ENCODE measurements at places on chromosomes 1 and 21. TPM values are rescaled to one million over a fixed set of nuclear protein-coding genes. Genes with fewer than 3 reads are reported as not detected.

PPM1J gene
- not detected for total RNA-seq

DNA sequence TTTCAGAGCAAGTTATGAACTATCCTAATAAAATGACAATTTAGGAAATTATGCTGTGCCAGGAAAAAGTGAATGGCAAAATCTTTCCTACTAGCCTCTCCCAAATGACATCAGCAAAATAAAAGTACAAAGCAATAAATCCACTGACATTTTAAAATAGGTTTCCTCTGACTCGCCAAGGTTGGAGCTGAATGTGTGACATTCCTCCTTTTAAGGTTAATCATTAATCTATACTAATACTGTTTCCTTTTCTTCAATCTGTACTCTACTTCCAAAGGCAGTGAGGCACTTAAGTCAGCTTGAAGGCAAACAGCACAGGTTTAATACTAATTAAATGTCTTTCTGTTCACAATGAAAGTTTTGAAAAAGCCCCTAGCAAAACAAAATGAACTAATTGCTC lies 15.7 kb downstream of the RNF19B start:
- no peak for DNase-seq

AKR7A3 gene
- 0.21 TPM for total RNA-seq

DNA sequence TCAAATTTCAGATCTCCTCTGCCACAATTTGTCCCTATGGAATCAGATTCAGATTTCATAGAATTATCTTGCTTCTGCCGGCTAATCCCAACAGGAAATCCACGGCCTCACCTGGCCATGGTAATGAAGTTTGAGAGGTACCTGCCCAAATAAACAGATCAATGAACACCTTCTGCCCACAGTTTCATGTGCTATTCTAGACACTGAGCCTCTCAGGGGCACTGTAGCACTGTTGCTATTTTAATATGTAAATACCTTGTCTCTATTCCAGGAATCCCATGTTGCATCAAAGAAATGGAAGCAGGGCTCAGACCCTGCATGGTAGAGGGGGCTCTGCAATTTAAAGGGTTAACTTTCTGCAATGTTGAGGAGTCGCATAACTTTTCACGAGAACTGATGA lies 593.1 kb downstream of the PTBP2 start:
- no peak for DNase-seq

GRCh38 chr1:27597516-27598294 lies 6.2 kb downstream of the AHDC1 start:
- DNase-seq, result no peak

GRCh38 chr21:42056468-42056867 lies 14.6 kb upstream of the UMODL1 start:
- DNase-seq, result no peak

- no peak for DNase-seq
Observed at GRCh38 chr21:32956061-32956656, 69.6 kb upstream of the OLIG2 start.

DNA sequence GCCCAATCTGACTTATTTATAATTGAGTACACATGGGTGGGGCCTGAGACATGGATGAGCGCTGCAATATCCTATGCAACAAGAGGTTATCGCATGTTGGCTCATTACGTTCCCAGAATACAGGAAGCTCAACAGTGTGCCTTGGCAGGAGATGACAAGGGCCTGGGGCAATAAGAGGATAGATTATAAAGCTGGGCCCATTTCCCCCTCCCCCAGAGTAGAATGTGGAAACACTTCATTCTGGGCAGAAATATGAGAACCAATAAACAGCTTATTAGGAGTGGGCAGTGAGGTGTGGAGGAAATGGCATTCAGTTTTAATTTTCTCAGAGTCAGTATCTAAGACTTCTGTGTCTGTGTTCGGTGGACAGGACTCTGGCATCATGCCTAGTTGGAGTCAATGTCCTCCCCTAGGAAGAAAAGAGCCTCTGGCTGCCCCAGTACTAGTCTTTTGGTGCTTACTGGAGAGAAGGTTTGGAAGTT lies 92.8 kb downstream of the PIK3R3 start:
- DNase-seq, result no peak

TTC34 gene
- 0.06 TPM for total RNA-seq

- no peak for DNase-seq
Observed at GRCh38 chr1:56547977-56548376, 31.4 kb downstream of the PLPP3 start.

IFI44 gene
- 29.8 TPM for total RNA-seq

GRCh38 chr1:228987736-228988506 lies 252.6 kb downstream of the RHOU start:
- no peak for DNase-seq

DNA sequence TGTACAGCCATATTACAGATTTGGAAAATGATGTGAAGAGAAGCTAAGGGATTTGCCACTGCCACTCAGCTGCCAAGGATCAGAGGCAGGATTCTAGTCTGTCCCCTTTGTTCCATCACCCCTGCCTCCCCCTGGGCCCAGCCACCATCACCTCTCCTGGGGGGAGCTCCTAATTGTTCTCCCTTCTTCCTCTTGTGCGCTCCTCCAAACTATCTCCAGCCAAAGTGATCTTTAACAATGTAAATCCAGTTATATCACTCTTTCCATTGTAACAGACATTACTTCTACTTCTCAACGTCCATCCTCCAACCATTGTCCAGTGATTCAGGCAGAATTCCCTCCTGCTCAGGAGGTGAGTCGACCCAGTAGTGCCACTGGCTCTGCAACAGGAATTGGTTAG lies 164.1 kb downstream of the PLPP3 start:
- no peak for DNase-seq

DNA sequence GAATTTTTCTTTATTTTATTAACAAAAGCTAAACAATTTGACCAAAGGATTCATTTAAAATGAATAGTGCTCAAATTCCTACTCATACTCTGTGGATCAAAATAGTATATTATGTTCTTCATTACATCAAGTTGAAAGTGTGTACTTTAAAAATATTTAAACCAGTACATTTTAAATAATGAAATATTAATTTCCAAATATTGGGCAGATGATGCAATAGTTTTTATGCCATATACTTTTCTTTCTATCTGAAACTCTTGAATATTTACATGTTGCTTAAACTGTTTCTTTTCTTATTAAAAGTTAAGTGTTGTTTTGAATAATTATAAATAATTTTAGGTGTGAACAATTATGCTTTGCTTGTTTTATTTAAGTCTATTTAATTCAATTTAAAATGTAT lies 144.7 kb upstream of the TMPRSS15 start:
- DNase-seq, result no peak

AK5 gene
- 1.4 TPM for total RNA-seq

Data from SJSA1 (cell line).